ENCODE measurements at places on chromosomes 1 and 21.

DNA sequence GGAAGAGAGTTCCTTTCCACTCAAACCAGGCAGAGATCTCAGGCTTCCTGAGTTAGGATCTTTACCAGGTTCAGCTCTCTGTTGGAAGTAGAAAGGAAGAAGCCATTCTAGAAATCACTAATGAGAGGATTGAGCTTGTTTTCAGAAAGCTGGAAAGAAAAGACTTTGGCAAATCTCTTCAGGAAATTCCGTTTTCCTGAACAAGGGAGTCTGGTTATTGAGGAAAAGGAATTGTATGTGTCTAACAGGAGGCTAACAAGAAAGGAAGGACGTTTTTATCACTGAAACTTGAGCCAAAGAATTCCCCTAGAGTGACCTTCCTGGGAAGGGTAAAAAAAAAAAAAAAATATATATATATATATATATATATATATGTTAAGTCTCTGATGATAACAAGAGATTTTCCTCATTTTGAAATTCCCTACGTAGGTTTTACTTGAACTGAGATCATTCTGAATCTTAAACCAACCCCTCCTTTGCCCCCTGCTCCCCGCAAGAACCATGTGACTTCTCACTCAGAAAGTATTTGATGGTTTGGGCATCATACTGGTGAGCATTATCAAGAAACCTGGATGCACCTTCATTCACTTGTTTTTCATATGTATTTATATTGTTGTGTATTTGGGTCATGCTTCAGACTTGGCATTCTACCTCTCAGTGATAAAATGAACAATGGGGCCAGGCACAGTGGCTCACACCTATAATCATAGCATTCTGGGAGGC is 98.4 kb upstream of the BMP8A start:
- no peak overlapping the region for H3K4me3 ChIP-seq
- no peak for DNase-seq
- H3K27me3 ChIP-seq = no peaks in the 10 kb centered on the region
- H3K36me3 ChIP-seq = peaks cover 6% of the 10 kb centered on the region

DNA sequence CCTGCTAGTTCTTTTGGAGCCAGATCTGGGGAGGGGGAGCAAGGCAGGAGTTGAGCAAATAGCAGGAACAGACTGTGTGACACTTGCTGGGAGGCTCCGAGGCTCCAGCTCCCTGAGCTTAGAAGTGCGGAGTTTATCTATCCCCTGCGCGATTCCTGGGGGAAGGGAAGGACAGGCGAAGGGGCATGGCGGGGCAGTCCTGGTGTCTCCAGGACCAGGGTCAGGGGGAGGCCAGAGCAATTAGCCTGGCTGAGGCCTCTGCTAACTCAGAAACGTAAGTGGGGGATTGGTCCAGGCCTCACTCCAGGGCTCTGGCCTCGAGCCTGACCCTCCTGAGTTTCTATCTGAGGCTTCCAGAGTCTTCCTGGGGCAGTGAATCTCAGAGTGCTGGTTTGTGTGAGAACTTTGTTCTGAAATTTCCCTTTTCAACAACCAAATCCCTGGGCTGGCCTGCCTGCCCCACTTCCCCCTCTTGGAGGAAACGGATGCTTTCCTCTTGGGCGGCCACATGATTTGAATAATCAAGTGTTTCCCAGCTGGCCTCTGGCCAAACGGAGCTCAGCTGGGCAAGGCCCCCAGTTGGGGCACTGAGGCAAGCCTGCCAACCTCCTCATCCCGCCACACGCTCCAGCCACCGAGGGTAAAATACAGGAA is 15.6 kb downstream of the ALPL start:
- no peak overlapping the region for H3K27ac ChIP-seq
- no peak overlapping the region for H3K4me3 ChIP-seq
- no peaks in the 10 kb centered on the region for H3K4me1 ChIP-seq
- H3K27me3 ChIP-seq = no peaks in the 10 kb centered on the region

GRCh38 chr1:200965111-200965805 is 58.3 kb downstream of the KIF21B start:
- H3K4me1 ChIP-seq = peaks cover 9% of the 10 kb centered on the region
- H3K4me3 ChIP-seq = no peak overlapping the region
- no peak for DNase-seq
- H3K36me3 ChIP-seq = no peaks in the 10 kb centered on the region
- no peaks in the 10 kb centered on the region for H3K27me3 ChIP-seq
- H3K27ac ChIP-seq = no peak overlapping the region

GRCh38 chr1:18901952-18902522 is 318 bp downstream of the ALDH4A1 start:
- no peaks in the 10 kb centered on the region for H3K27me3 ChIP-seq
- H3K4me1 ChIP-seq = peaks cover 17% of the 10 kb centered on the region
- H3K36me3 ChIP-seq = no peaks in the 10 kb centered on the region
- H3K4me3 ChIP-seq = peak overlapping the region; percentile 77

Measured in thoracic aorta (tissue), 2 donors.